HFFc6 (cell line): ENCODE measurements at places on chromosomes 1 and 21. TPM values are rescaled to one million over a fixed set of nuclear protein-coding genes. Genes with fewer than 3 reads are reported as not detected.

The CD55 gene
- total RNA-seq: 18.3 to 23.7 TPM (median 23.0 TPM) in 3 replicates

The TDRD5 gene
- total RNA-seq: not detected in 2 replicates

The AMPD1 gene
- not detected in 2 replicates for total RNA-seq

The CADM3 gene
- total RNA-seq: 0.25 TPM in 1 of 3 replicates, not detected in the others

The NBPF4 gene
- total RNA-seq: not detected in 3 replicates

The FCGR3B gene
- not detected in 3 replicates for total RNA-seq

The SPRR2A gene
- not detected in 3 replicates for total RNA-seq

The KRTAP19-1 gene
- total RNA-seq: not detected in 3 replicates

The FMO3 gene
- total RNA-seq: 0.23 TPM in 1 of 3 replicates, not detected in the others

The WNT3A gene
- not detected in 2 replicates for total RNA-seq

GRCh38 chr1:197776351-197777105 lies 1.2 kb upstream of the DENND1B start:
- DNase-seq: peak; percentile 89
- peaks cover 63% of the 10 kb centered on the region for H3K4me1 ChIP-seq
- peak overlapping the region; percentile 95 for H3K27ac ChIP-seq
- H3K27me3 ChIP-seq: peaks cover 1% of the 10 kb centered on the region; the same call in 1 of the 2 replicates

GRCh38 chr1:101394041-101394440 lies 157.2 kb downstream of the S1PR1 start:
- no peak overlapping the region for H3K27ac ChIP-seq
- H3K4me1 ChIP-seq: peaks cover 4% of the 10 kb centered on the region; the same call in 1 of the 2 replicates
- no peaks in the 10 kb centered on the region for H3K36me3 ChIP-seq
- H3K27me3 ChIP-seq: peaks cover 14% of the 10 kb centered on the region

- H3K4me3 ChIP-seq: no peak overlapping the region
- H3K27ac ChIP-seq: no peak overlapping the region
- H3K36me3 ChIP-seq: no peaks in the 10 kb centered on the region
Measured at GRCh38 chr1:101100674-101101073, 75.1 kb upstream of the DPH5 start.

DNA sequence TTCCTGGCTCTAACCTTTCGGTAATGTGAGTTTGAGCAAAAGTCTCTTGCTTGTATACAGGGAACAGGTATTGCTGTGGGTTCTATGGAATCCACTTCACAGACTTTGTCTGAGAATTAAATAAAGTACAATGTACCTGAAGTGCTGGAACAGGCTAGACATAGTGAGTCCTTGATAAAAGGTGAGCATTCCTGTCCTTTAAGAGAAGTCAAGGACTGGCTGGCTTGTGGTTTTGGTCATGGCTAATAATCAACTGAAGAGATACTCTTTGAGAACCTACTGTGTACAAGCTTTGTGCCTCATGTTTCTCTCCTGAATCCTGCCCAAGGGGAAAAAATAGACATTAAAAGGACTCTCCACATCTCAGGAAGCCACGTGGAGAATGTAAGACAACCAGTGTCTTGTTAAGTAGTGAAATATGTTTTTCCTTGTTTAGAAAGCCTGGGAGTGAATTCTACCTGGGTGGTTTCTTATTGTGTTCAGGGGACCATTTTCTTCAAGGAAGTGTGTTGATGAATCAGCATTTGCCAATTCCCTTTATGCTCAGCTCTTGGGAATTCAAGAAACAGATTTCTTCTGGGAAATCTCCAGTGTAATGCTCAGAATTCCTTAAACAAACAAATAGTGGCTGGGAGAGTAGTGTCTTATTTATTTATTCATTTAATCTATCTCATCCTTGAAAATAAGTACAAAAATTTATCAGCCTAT lies 55.2 kb upstream of the PLD5 start:
- no peak overlapping the region for H3K4me3 ChIP-seq
- no peak overlapping the region for H3K27ac ChIP-seq
- H3K4me1 ChIP-seq: no peaks in the 10 kb centered on the region
- DNase-seq: no peak
- no peaks in the 10 kb centered on the region for H3K36me3 ChIP-seq

DNA sequence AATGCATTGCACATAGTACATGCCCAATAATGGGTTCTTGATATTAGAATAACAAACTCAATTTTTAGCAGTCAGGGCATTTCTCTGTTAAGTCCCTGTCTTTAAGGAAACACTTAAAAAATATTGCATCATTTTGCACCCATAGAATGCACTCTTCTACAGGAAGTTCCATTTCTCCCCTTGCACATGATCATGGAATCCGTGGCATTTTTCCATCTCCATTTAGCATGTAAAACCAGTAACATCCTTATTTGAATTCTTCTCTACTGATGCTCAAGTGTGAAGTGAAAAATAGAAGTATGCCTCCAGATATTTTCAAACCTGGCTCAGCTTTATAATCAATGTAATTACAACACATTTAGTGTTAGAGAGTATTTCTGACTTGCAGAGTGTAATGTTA lies 192.8 kb downstream of the RWDD3 start:
- DNase-seq: no peak
- H3K36me3 ChIP-seq: peaks cover 8% of the 10 kb centered on the region; the same call in 1 of the 2 replicates
- H3K27me3 ChIP-seq: no peaks in the 10 kb centered on the region
- H3K4me1 ChIP-seq: no peaks in the 10 kb centered on the region

GRCh38 chr1:227707846-227708245 lies 27.3 kb downstream of the JMJD4 start:
- peaks cover 16% of the 10 kb centered on the region; the same call in 1 of the 2 replicates for H3K4me1 ChIP-seq
- no peaks in the 10 kb centered on the region; the same call in 1 of the 2 replicates for H3K27me3 ChIP-seq
- H3K27ac ChIP-seq: no peak overlapping the region
- 0 out of 2 replicates have a peak, but pooled peaks cover 5% of the 10 kb centered on the region for H3K36me3 ChIP-seq

DNA sequence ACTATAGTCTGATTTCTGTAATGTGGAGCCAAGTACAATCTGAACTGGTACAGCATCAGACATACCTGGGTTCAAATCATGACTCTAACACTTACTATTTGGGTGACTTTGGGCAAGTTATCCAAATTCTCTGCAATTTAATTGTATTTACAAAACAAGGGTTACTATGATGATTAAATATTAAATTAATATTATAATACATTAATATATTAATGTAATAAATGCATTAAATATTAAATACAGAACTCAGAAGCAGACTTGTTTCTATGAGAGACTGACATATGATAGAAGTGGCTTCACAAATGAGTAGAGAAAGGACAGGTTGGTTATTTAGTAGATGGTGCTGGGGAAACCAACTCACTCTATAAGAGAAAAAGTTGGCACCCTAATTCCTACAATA lies 27.3 kb upstream of the OTUD3 start:
- peaks cover 1% of the 10 kb centered on the region for H3K4me1 ChIP-seq
- no peak overlapping the region for H3K4me3 ChIP-seq
- H3K27ac ChIP-seq: no peak overlapping the region

DNA sequence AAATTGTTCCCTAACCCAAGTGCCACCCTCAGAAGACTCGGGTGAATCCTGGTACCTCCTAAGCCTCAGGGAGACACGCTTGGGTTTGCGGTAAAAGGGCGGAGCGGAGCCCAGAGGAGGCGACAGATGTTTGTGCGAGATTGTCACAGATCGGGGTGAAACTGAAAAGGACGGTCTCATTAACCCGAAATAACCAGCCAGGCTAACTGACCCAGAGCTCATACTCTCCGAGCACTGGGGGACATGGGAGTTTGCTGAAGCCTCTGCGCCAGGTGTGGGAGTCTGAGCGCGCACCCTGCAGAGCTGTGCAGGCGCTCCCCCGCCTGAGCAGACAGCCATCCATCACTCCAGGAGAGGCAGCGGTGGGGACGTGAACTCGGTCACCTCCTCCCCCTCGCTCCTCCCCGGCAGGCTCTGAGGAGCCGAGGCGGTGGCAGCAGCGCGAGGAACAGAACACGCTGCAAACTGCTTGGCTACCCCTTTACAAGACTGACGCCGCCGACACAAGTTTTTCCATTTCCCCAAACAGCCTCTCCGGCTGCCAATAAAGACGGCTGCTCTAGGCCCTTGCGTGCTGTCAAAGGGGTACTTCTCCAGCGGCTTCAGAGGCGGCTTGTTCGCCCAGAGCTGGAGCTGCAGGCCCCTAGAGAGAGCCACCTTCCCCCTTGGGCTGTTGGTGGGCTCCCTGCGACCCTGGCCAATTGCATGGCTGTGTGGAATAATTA lies 43.5 kb downstream of the RRAGC start:
- no peak overlapping the region for H3K27ac ChIP-seq
- H3K4me1 ChIP-seq: no peaks in the 10 kb centered on the region
- H3K4me3 ChIP-seq: no peak overlapping the region
- peaks cover 56% of the 10 kb centered on the region for H3K27me3 ChIP-seq
- no peaks in the 10 kb centered on the region for H3K36me3 ChIP-seq
- no peak for DNase-seq

DNA sequence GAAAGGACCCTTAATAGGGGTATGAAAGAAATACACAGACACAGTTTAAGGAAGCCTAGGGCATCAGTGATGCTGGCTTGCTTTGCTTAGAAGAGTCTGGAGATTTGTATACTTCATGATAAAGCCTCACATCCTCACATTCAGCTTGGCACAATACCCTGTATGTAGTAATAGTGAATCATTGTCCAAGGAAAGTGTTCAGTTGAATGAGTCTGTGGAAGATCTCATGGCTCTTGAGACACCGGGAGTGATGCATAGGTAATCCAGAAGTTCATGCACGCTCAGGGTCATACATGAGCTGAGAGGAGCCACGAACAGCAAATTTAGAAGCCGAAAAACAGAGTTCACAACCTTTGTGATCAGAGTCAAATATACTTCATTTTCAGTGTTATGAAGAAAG lies 537.2 kb upstream of the TMPRSS15 start:
- no peaks in the 10 kb centered on the region for H3K27me3 ChIP-seq
- no peaks in the 10 kb centered on the region for H3K4me1 ChIP-seq
- H3K4me3 ChIP-seq: no peak overlapping the region
- H3K27ac ChIP-seq: no peak overlapping the region
- DNase-seq: no peak

- H3K27ac ChIP-seq: no peak overlapping the region
- no peaks in the 10 kb centered on the region; the same call in 1 of the 2 replicates for H3K36me3 ChIP-seq
- no peak overlapping the region for H3K4me3 ChIP-seq
- H3K27me3 ChIP-seq: no peaks in the 10 kb centered on the region
Measured at GRCh38 chr1:24762133-24762676, 17.0 kb downstream of the CLIC4 start.

- H3K4me1 ChIP-seq: peaks cover 100% of the 10 kb centered on the region
- H3K27me3 ChIP-seq: peaks cover 4% of the 10 kb centered on the region
- peaks cover 35% of the 10 kb centered on the region for H3K36me3 ChIP-seq
- peak overlapping the region; percentile 69 for H3K4me3 ChIP-seq
Measured at GRCh38 chr1:93625582-93626327, 55.9 kb downstream of the BCAR3 start.

- DNase-seq: no peak
- peaks cover 7% of the 10 kb centered on the region; the same call in 1 of the 2 replicates for H3K36me3 ChIP-seq
- peaks cover 7% of the 10 kb centered on the region for H3K4me1 ChIP-seq
- H3K27ac ChIP-seq: no peak overlapping the region
- peaks cover 5% of the 10 kb centered on the region for H3K27me3 ChIP-seq
- no peak overlapping the region for H3K4me3 ChIP-seq
Measured at GRCh38 chr1:2177541-2177940, 17.0 kb downstream of the FAAP20 start.

DNA sequence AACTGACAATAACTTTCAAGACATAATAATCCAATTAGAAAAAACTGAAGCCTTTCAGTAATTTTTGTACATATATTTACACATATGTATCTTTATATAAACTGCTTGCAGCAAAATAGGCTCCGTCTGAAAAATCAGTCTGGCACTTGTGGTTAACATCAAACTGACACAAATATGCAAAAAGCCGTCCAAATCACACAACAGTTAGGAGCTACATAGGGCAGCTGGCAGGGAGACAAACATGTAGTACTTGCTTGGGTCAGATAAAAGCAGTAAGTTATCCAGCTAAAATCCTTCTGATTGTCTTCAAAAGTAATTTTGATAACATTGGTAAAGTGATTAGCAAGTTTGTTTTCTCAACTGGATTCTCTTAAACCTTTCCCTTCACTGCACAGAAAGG lies 14.7 kb upstream of the GUCA2A start:
- H3K27ac ChIP-seq: no peak overlapping the region
- peaks cover 25% of the 10 kb centered on the region for H3K4me1 ChIP-seq
- no peaks in the 10 kb centered on the region for H3K27me3 ChIP-seq
- DNase-seq: no peak
- no peak overlapping the region for H3K4me3 ChIP-seq
- peaks cover 8% of the 10 kb centered on the region for H3K36me3 ChIP-seq

DNA sequence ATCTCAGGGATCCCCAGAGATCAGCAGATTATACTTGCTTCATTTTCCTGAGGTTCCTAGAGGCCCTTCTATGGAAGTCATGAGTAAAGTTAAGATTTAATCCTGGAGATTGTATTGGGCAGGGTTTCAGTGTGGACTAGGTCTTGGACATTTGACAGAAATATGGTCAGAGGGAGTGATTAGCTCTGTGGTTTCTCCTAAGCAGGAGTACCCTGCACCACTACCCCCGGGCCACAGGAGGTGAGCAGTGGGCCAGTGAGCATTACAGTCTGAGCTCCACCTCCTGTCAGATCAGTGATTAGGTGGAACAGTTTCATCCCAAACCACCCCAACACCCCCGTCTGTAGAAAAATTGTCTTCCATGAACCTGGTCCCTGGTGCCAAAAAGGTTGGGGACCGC lies 43.2 kb downstream of the PHACTR4 start:
- peaks cover 21% of the 10 kb centered on the region for H3K4me1 ChIP-seq
- no peak overlapping the region for H3K27ac ChIP-seq
- H3K36me3 ChIP-seq: no peaks in the 10 kb centered on the region
- peak; percentile 13 for DNase-seq
- H3K27me3 ChIP-seq: no peaks in the 10 kb centered on the region
- no peak overlapping the region for H3K4me3 ChIP-seq

DNA sequence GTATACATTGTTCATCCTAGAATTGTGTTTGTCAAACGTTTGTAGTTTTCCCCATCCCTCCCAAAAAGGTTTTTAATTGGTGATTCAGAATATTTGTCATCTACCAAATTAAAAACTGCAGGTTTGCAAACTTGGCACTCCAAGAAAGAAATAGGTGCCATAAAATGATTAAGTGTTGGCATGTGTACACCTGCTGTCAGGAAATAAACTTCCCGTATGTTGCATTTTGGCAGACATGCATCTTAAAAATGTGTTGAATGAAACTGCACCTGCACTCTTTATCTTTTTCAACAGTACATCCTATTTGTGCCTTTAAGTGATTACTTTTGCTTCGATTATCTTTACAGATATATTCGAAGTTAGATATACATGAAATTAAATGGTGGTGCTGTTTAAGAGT lies 7.3 kb downstream of the B3GALT2 start:
- no peaks in the 10 kb centered on the region for H3K27me3 ChIP-seq
- peaks cover 41% of the 10 kb centered on the region for H3K4me1 ChIP-seq
- no peak overlapping the region for H3K4me3 ChIP-seq

GRCh38 chr1:78142736-78143135 lies 97.0 kb downstream of the GIPC2 start:
- H3K4me3 ChIP-seq: peak overlapping the region; percentile 79; the same call in 1 of the 2 replicates
- peaks cover 38% of the 10 kb centered on the region for H3K4me1 ChIP-seq
- no peak overlapping the region for H3K27ac ChIP-seq

- no peaks in the 10 kb centered on the region for H3K4me1 ChIP-seq
- H3K4me3 ChIP-seq: no peak overlapping the region
- peaks cover 28% of the 10 kb centered on the region for H3K36me3 ChIP-seq
- DNase-seq: no peak
Measured at GRCh38 chr21:25878344-25878743, 143.6 kb downstream of the GABPA start.

GRCh38 chr1:159444511-159444910 lies 5.0 kb downstream of the OR10J1 start:
- no peak for DNase-seq
- H3K4me3 ChIP-seq: no peak overlapping the region
- no peaks in the 10 kb centered on the region; the same call in 1 of the 2 replicates for H3K27me3 ChIP-seq
- peaks cover 75% of the 10 kb centered on the region for H3K4me1 ChIP-seq
- no peak overlapping the region for H3K27ac ChIP-seq
- H3K36me3 ChIP-seq: peaks cover 14% of the 10 kb centered on the region

GRCh38 chr1:31234123-31234708 lies 5.5 kb downstream of the NKAIN1 start:
- no peaks in the 10 kb centered on the region for H3K36me3 ChIP-seq
- H3K27ac ChIP-seq: no peak overlapping the region
- no peak for DNase-seq
- peaks cover 44% of the 10 kb centered on the region for H3K27me3 ChIP-seq
- H3K4me1 ChIP-seq: peaks cover 7% of the 10 kb centered on the region
